ENCODE measurements at places on chromosomes 4 and X. TPM values are rescaled to one million over a fixed set of nuclear protein-coding genes. Genes with fewer than 3 reads are reported as not detected.

DNA sequence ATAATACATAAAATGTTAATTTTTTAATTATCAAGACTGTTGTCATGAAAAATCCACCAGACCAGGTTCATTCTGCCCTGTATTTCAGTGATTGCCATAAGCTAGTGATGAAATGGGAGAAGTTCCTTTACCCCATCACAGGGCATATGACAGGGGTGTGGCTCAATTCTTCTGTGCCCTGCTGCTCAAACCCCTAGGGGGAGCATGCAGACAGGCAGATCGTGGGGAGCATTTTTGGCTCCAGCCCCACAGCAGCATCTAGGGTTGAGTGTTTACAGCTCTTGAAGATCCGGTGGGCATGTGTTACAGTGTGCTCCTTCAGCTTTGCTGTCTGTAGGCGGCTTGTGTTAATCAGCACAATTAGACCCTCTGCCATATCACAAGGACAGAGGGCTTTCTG lies 700.7 kb downstream of the PCDH18 start:
- DNase-seq = no peak

The GPRIN3 gene
- 50.7 TPM for total RNA-seq

The PPARGC1A gene
- not detected for total RNA-seq

The MAB21L2 gene
- not detected for total RNA-seq

DNA sequence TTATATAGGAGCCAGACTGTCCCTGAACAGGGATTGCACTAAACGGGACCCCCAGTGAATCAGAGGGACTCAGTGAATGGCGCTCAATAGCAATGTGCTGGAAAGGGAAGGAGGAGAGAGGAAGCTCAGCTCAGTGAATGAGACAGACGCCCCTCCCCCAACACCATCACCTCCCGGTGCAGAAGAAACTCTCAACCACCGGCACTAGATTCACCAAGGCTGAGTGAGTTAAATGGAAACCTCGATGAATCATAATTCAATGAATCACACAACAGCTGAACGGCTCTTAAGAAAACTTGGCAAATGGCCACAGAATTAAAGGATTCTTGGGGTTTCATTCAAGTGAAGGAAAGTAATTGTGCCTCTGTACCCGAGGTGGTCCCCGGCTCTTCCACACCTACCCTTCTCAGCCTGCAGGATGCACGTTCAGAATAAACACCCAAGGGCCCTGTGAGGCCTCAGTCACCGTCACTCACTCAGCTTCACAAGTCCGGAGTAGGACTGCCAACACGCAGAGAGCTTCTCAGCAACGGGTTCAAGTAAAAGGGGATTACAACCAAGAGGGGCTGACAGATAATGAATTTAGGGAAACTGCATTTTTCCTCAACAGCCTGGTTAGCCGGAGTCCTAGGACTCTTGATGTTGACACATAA lies 29.3 kb downstream of the CRMP1 start:
- DNase-seq = no peak

DNA sequence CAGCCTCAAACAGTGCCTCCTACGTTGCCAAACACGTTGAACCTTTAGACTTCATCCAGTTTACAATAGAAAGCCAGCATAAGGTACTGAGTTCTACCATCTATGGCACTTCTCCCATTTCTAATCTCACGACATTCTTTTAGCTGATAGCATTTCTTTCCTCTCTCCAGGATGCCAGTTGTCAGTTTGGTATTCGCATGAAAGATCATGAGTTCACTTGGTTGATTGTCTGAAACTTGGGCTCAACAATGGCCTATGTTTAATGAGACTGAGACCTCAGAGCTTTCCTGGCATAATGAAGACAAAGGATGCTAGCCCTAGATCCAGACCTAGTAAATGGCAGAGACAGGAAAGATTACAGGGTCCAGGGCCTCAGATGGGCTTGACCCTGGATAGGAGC lies 69.2 kb upstream of the SPRY1 start:
- DNase-seq = no peak

The PCDH19 gene
- not detected for total RNA-seq

The GAGE12E gene
- not detected for total RNA-seq

The ZIC3 gene
- total RNA-seq = not detected

DNA sequence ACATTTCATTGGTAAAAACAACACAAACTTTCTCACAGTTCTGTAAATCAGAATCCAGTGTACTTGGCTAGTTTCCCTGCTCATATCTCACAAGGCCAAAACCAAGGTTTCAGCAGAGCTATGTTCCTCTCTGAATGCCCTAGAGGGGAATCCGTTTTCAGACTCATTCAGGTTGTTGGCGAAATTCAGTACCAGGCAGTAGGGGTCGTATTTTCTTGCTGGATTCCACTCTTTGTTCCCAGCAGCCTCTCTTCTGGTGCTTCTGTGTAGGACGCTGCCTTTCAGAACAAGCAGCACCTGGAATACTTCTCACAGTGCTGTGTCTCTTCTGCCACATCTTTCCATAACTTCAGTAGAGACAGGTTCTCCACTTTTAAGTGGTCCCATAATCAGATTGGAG lies 351.9 kb downstream of the PCDH18 start:
- no peak for DNase-seq

- no peak for DNase-seq
Observed at GRCh38 chr4:63717384-63717783, 691.9 kb downstream of the TECRL start.

- no peak for DNase-seq
Observed at GRCh38 chr4:76492055-76492454, 57.0 kb downstream of the SHROOM3 start.

GRCh38 chr4:166460769-166461550 lies 587.9 kb downstream of the TLL1 start:
- no peak for DNase-seq

- no peak for DNase-seq
Observed at GRCh38 chrX:74419864-74420195, 1.5 kb upstream of the SLC16A2 start.

- DNase-seq = no peak
Observed at GRCh38 chr4:168900080-168900479, 110.0 kb downstream of the CBR4 start.

GRCh38 chrX:79366556-79366872 lies 620 bp downstream of the ITM2A start:
- DNase-seq = no peak

- DNase-seq = no peak
Observed at GRCh38 chr4:159290321-159291030, 187.6 kb downstream of the RAPGEF2 start.
